ENCODE measurements at places on chromosomes 5 and 9.
A peak's percentile ranks its signal among the peaks of the same experiment; 100 is the strongest.

DNA sequence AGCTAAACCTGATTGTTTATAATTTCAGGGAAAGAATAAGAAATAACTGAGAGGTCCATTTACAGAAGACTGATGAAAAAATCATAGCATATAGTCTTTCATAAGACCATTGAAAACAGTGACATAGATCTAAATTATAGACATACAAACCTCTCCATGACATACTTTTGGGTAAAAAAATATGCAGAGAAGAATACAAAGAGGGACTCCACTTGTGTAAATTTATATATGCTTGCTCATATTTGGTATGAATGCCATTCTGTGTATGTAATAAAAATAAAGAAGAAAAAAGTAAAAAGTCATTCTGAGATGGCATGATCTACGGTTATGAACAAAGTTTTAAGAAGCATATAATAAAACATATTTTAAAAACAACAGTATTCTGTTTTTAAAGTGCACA, 310.7 kb downstream of the ASTN2 start:
- no peak for DNase-seq

DNA sequence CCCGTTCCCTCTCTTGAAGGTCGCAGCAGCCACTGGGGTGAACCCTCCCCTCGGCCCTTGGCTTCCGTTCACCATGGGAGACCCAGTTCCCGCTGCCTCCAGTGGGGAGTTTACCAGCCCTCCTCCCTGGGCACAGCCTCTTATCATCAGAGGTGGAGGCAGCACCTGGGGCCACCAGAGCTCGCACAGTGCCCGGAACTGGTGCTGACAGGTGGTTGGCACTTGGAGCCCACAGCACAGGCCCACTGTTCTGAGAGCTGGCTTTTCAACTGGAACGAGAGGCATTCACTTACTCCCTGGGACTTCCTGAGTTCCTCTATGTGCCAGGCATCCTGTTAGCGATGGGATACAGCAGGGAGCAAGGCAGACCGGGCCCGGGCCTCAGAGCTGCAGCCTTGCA, 106.8 kb upstream of the FCN2 start:
- no peak for DNase-seq

GRCh38 chr5:1673042-1673677, 126.5 kb downstream of the MRPL36 start:
- no peak for DNase-seq

DNA sequence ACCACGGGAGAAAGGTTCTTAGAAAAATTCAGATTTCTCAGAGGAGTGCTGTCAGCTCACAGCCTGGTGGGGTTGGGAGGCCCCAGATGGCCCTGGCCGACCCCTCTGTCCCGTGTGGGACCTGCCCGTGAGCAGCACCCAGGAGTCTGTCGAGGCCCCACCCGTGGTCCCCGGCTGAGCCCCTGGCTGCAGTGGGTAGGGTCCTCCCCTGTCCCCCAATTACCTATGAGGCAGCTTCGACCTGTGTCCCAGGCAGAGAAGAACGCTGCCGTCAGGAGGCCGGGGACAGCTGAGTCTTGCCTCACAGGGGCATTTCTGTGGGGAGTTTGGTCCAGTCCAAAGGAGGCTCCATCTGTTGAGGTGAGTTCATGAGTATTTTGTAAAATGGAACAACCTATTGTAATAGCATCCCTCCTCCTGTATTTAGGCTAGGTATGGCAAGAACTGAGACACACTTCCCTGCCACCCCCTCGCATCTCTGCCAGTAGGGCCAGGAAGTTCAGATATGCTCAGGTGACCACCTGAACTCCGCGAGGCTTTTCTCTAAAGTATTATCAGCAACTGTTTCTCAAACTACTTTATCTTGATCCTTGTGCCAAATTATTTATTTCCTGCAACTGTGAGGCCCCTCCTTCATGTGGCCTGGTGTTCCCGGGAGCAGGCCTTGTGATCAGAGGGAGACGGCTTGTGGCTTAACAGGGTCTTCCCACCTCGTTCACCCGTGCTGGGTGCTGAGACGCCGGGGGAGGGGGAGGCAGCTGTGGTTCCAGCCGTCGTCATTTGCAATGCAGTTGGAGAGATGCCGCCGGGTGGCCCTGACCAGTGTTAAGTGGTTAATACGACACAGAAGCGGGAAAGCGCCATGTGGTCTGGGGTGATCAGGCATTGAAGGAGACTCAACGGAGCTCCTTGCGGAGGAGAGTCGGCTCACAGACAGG, 1.7 kb downstream of the AHRR start:
- peak; percentile 57 for DNase-seq

DNA sequence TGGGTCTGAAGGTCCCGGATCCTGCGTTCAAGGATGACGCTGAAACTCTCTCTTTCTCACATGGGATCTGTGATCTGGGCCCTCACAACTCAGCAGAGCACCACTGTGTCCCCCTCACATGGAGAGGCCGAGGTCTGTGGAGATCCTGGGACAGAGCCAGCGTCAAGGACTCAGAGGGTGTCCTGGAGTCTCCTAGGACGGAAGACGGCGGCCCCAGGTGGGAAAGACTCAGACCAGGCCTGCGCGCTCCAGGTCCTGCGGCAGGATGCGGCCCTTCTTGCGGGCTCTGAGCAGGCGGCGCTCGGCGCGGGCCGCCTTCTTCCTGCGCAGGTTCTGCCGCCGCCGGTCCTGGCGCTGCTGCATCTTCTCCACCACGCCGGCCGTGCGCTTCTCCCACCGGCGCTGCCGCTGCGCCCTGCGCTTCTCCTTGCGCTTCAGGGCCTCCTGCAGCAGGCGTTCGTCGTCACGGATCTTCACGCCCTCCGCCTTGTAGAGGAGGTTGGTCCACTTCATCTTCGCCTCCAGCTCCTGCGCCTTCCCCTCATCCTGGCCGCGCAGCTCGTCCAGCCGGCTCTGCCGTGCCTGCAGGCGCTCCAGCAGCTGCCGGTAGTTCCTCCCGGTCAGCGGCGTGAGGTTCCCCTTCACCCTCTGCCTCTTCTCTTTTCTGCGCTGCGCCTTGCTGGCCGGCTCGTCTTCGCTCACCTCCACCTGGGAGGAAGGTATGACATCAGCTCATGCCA, 4.2 kb downstream of the SURF6 start:
- DNase-seq: peak; percentile 61

DNA sequence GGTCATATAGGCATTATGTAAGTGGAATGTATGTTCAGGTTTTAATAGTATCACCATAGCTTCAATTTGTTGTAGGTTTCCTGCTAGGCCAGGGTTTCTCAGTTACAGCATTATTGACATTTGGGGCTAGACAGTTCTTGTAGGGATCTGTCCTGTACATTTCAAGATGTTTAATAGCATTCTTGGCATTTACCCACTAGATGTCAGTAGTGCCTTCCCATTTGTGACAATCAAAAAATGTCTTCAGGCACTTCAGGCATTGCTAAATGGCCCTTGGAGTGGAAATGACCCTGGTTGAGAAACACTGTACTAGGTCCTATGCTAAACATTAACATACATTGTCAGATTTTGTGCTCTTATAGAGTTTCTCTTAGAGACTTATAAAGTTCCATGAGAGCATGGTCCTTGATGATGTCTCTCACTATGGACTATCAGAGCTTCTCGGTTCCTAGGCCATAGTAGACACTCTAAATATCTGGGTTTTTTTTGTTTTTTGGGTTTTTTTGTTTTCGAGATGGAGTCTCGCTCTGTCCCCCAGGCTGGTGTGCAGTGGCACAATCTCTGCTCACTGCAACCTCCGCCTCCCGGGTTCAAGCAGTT, 1.4 kb downstream of the KIF20A start:
- DNase-seq: no peak

GRCh38 chr9:100401042-100401441, 25.9 kb upstream of the MSANTD3 start:
- DNase-seq: no peak

DNA sequence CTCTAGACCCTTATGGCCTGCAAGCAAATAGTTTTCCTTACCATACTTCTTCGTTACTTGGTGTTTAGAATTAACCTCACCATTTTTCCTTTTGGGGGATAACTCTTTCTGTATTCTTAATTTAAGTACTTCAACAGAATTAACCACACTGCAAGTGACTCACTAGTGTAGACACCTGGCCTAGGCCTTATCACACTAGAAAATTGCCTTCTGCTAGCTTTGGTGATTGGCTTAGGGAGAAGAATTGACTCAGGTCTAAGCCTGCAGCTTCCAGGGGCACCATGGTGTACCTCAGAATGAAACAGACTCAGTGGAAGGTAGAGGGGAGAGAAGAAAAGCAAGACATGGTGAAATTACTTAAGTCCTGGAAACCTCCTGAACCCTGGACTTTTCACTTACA, 112.8 kb upstream of the HMHB1 start:
- DNase-seq: no peak

- no peak for DNase-seq
Measured at GRCh38 chr5:169431386-169431785, 130.4 kb upstream of the SLIT3 start.

- no peak for DNase-seq
Measured at GRCh38 chr9:126604059-126605055, 9.4 kb upstream of the LMX1B start.

DNA sequence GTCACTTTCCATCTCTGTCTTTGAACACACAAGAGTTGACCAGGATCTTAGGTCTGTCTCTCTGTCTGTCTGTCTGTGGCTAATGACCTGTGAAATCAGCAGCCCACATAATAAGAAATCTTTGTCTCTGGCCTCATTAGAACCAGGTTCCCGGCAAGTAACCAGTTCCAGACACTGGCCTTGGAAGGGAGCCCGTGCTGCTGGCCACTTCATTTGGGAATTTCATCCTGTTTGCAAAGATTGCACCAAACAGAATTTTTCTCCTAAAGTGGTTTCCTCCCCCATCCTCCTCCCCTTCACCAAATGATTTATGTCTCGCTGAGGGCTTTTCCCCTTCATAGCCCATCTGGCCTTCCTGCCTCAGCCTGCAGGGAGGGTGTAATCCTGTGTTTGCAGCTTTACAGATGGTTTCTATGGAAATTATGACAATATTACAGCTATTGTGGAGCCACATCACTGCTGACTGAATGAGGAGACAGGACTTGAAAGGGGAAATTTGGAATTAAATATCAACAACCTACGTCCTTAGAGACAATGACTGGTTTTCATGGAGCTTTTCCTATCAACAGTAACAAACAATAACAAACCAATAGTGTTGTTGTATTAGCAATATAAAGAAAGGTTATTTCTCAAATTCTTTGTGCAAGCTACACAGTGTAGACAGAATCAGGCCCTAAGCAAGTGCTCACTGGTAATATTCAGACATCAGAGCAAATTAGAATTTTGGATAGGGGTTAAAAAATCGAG, 25.7 kb downstream of the DPYSL3 start:
- DNase-seq: no peak

All from upper lobe of right lung (tissue), 1 donor.